ENCODE measurements at places on chromosomes 3 and 15.

- no peak for DNase-seq
Measured at GRCh38 chr15:34014556-34014955, 24.4 kb downstream of the AVEN start.

DNA sequence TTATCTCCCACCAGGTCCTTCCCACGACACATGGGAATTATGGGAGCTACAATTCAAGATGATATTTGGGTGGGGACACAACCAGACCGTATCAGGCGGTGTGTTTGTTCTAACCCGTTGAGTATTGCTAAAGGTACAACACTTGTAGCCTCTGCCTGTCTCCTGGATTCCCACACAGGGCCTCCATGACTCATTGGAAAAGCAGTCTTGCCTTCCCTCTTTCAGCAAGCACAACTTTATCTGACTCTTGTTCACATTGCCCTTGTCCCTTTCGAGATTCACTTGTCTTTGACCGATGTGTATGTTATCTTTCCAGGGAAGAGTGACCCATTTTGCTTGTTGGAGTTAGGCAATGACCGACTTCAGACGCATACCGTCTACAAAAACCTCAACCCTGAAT is 152.3 kb downstream of the MCTP2 start:
- DNase-seq, result no peak

- no peak for DNase-seq
Measured at GRCh38 chr3:53682807-53683206, 163.4 kb downstream of the CHDH start.

GRCh38 chr3:159831466-159831865 is 157.2 kb upstream of the IL12A start:
- no peak for DNase-seq

Data from T-cell (primary cell).